Iris pigment epithelial cell (primary cell): ENCODE measurements at places on chromosomes 1 and 21.

GRCh38 chr21:40194185-40194980, 327.1 kb downstream of the PCP4 start:
- no peak for DNase-seq

GRCh38 chr1:53636621-53637171, 102.3 kb downstream of the GLIS1 start:
- no peak for DNase-seq

DNA sequence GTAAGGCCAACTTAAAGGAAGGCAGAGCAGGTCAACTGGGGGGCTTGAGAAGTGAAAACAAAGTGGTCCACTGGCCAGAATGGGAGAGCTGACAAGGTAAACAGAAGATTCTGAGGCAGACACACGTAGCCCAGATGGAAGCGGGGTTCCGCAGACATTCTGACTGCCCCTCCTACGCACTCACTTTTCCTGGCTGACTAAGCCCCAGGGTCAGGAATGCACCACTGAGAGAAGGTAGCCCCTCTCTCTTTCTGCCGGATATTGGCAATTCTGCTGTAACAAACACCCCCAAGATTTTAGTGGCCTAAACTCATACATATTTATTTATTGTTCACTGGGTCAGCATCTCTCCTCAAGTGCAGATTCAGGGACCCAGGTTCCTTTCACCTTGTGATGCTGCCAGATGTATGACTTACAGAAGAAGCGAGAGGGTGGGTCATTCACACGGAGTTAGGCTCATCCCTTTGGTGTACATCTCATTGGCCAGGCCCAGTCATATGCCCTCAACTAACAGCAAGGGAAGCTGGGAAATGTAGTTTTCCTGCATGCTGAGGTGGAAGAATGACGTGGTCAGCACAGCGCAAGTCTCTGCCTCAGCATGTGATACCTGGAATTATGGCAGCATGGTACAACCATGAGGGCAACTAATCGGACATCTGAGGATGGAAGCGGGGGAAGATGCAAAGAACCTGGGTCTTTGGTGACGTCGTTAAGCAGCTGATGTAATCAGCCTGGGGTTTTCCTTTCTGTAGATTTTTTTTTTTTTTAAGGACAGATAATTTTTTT, 43.4 kb upstream of the MRPS6 start:
- DNase-seq, result peak; percentile 90

DNA sequence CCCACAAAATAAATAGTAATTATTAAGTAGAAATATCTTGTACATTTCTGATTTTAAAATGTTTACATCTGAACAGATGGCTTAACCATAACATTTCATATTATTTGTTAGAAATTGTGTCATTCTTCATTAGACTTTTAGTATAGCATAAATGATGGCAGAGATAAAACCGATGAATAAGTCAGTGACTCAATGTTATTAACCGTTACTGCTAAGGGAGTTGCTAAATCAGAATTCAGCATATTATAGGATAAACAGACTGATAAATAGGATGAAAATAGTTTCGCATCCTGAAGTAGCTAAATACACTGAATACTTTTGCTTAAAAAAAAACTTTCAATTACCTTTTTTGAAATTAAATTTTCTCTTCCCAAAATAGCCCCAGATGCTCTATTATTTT, 610.6 kb upstream of the ZP4 start:
- no peak for DNase-seq

GRCh38 chr1:209620487-209620884, 31.7 kb downstream of the LAMB3 start:
- DNase-seq, result peak; percentile 78

DNA sequence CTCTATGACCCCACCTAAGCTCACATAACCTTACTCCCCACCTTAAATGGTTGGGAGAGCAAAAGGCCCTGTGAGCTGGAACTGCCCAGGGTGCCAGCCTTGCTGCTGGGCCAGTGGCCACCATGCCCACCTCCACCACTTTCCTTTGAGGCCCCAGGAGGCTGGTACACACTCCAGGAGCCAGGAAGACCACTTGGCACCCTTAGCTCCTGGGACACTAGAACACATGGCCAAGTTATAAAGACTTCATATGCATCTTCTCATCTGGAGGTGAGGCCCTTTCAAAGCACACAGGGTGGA, 21.9 kb downstream of the CAPZB start:
- DNase-seq, result no peak

GRCh38 chr1:24547195-24547594, 8.7 kb upstream of the NCMAP start:
- DNase-seq, result no peak

DNA sequence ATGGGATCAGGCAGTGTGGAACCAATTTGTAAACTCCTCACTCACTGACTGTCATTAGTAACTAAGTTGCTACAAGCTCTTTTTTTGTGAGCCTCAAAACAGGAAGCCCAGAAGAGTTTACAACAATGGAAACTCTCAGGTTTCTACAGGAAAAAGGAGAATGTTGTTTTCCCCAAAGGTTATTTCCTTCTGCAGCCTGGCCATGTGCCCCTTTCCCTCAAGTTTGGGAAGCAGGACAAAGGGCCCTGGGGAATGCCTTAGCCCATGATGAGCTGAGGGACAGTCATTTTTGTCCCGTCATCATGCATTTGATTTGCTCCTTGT, 395.9 kb downstream of the KIF26B start:
- no peak for DNase-seq

DNA sequence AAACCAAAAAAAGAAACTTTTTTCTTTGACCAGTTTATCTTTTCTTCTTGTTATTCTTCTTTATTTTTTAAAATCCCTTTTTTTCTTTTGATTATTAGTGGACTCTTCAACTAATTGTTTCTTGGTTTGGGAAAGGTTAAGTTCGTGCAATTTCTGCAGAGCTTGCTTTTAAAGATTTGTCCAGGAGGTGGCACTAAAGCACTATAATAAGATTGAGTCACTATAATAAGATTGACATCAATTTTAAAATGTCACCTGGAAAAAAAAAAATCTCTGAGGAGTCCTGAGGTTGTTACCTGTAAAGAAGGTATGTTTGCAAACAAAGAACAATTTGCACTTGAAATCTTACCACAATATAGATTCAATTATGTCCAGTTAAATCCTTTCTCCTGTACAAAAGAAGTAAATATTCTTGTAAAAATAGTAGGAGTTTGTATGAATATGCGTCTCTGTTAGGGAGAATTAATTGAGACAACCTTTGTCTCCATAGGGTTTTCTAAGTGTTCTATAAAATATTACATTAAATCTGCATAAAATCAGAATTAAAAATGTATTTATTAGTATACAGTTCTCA, 166.7 kb downstream of the ADGRL4 start:
- DNase-seq, result peak; percentile 48

DNA sequence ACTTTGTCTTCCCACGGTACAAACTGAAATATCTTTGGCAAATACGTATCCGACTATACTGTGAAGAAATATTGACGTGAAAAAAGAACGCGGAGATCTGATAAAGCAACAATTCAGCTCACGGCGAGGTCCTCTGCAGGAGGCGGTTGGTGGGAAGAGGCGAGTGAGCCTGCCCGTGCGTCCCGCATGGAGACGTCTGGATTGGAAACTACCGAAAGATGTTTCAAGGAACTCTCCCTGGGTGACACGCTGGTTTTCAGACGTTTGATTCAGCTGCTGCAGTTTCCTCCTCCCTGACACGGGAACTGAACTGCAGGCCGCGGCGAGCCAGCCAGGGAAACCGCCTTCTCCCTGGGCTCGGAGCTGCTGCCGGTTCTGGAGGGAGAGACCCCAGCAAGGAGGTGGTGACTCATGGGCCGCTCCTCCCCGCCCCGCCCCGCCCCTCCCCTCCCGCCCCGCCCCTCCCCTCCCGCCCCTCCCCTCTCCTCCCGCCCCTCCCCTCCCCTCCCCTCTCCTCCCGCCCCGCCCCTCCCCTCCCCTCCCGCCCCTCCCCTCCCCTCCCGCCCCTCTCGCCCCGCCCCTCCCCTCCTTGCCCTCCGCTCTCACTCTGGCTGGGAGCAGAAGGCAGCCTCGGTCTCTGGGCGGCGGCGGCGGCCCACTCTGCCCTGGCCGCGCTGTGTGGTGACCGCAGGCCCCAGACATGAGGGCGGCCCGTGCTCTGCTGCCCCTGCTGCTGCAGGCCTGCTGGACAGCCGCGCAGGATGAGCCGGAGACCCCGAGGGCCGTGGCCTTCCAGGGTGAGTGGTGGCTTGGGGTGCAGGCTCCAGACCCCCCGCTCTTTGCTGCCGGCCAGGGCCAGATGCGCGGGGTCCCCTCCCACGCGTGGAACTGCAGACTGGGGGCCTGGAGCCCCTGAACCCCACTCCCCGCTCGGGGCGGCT, at the start of gene COL6A1:
Gene COL6A1, plus strand, starts transcription at position 620 of the 941 bp plus-strand sequence. Its CDS starts 81 bp downstream, at position 701.
- peak; percentile 88 for DNase-seq
